Stimulated activated CD8-positive, alpha-beta memory T cell treated with anti-CD3 and anti-CD28 coated beads, Interleukin-15, amount 100 ng/mL, for 24 hours (primary cell): ENCODE measurements at places on chromosomes 6 and 20.

GRCh38 chr6:141282263-141282662 lies 850.5 kb upstream of the GJE1 start:
- DNase-seq = no peak

GRCh38 chr20:18663932-18664331 lies 76.1 kb downstream of the DTD1 start:
- DNase-seq = no peak

DNA sequence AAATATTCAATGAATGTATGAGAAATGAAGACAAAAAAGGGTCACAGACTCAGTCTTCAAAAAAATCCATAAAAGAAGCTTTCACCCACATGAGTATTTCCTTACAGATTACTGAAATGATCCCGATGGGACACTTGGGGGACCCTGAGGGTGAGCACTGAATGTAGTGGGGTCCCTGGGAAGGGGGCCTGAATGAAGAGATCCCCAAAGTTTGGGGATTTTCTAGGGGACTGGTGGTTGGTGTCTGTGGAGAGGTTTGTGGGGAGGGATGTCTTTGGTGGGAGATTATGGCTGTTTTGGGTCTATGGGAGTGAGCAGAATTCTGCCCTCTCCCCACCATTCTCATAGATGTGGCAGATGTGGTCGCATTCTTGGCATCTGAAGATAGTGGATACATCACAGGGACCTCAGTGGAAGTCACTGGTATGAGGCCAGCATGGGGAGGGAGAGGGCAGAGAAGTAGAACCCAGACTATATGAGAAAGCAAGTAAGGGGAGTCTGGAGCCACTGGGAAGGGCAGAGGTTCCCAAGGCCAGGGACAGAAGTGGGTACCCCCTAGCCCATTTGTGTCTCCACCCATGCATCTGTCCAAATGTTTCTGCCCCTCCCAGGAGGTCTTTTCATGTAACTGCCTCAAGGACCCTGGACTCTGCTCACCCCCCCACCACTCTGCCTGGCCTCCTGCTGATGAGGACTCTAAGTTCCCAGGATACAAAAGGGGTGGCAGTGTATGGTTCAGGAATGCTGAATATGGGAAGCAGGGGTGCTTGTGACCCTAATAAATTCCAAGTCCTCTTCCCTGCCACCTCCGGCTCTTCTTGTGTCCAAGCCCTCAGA lies 1.8 kb downstream of the HSD17B8 start:
- DNase-seq = no peak

GRCh38 chr6:159762681-159763293 lies 942 bp downstream of the ACAT2 start:
- DNase-seq = no peak

DNA sequence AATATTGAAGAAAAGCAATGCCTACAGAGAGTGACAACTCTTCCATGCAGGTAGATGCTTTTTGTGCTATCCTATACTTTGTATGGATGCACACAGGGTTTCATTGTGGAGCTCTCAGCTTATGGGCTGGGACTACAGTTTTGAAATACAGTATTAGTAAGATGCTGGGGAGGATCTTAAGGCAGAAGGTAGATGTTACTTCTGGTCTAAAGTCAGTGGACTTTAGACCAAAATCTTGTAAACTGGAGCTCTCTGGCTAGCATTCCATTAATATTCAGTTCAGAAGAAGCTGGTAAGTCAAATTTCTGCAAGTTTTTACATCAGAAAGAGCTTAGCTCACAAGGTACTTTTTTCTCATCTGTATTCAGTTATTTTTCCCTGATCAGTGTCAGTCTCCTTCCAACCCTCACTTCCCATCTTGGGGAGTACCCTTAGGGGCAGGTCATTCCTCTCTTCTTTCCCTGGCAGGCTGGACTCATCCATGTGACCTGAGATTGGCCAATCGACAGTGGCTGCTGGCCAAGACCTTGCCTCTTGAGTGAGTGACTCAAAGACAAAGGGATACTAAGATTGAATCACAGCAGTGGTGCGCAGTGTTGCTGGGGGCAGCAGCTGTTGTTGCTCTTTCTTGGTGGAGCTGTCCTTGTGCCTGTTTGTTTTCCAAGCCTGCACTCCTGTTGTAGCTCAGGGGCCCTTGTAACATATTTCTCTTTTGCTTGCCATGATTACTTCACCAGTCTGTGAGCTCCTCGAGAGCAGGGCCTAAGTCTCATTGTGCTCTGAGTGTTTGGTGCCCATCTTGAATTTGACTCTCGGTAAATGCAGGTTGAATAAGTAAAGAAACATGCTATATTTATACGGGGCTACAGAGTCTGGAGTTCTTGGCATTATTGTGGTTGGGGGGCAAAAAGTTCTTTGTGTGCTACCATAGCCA lies 2.8 kb upstream of the PHF20 start:
- DNase-seq = no peak

DNA sequence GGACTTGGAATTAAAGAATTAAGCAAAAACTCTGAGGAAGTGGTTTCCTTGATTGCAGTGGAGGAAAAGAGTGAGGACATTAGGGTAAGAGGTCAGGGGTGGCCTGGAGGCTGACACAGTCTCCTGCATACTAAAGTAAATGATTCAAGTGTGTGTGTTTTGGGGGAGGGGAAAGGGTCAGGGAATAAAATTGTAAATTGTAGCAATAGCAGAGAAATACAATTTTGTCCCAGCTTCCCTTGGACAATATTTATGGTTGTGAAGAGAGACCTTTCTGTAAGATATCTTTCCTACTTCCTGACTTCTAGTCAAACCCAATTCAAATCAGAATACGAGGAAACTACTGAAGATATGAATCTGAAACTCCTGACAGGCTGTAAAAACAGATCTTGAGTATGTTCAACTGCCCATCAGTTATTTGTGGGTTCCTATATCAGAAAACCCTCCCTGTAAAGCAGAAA lies 143.4 kb upstream of the HMGN3 start:
- DNase-seq = no peak

GRCh38 chr6:108744996-108745395 lies 103.2 kb upstream of the ARMC2 start:
- no peak for DNase-seq
